ENCODE measurements at places on chromosomes 2 and 18.

GRCh38 chr2:159905926-159906714 lies 108.1 kb upstream of the CD302 start:
- DNase-seq = no peak

GRCh38 chr18:46222093-46222492 lies 117.9 kb downstream of the HAUS1 start:
- no peak for DNase-seq

DNA sequence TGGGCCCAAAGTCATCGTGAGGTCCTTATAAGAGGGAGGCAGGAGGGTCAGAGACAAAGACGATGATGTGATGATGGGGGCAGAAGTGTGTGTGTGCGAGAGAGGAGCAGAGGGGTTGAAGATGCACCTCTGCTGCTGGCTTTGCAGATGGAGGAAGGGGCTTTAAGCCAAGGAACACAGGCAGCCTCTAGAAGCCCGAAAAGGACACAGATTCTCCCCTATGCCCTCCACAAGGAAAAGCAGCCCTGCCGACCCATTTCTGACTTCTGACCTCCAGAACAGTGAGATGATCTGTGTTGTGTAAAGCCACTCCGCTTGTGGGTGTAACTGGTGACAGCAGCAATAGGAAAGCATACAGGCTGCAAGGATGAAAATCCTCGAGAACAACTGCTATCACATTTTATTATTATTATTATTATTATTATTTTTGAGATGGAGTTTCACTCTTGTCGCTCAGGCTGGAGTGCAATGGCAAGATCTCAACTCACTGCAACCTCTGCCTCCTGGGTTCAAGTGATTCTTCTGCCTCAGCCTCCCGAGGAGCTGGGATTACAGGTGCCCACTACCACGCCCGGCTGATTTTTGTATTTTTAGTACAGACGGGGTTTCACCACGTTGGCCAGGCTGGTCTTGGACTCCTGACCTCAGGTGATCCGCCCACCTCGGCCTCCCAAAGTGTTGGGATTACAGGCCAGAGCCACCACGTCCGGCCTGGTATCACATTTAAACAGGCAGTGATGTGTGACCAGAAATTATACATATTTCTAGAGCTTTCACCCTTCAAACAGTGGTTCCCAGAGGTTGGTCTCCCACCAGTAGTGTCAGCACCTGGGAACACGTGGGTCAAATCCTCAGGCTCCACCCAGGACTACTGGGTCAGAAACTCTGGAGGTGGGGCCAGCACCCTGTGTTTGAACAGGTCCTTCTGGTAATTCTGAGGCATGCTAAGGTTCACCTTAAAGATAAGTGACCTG lies 170.5 kb downstream of the TGIF1 start:
- DNase-seq = no peak

DNA sequence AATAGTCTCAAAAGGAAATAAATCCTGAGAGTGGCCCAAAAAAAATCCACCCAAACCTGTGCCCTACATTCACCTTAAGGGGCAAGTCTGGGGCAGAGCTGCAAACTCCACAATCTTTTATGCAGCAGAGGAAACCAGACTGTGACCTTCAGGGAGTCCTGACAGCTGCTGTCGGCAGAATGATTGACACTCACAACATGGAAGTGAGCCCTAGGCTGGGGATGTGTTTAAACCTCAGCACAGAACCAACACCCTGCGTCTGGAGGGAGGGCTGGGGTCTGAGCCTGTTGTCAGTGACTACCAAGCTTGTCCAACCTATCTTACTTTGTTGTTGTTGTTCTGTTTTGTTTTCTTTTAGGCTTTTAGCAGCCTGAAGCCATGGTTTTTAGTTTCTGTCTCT lies 39.6 kb downstream of the CRACDL start:
- DNase-seq = no peak

DNA sequence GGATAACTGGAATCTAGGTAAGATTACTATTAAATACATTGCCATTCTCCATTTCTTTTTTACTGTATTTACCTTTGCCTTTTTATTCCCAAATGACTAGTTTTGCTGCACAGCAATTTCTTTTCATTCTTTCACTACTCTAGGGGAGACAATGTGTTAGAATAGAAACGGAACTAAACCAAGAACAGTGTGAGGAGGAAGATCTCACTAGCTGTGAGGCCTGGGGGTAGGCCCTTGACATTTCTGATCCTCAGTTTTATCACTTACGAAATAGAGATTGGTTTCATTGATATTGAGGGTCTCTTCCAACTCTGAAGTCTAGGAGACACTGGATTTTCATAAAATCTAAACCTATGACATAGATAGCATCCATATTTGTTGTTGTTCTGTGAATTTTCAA lies 191.1 kb downstream of the IKZF2 start:
- no peak for DNase-seq

DNA sequence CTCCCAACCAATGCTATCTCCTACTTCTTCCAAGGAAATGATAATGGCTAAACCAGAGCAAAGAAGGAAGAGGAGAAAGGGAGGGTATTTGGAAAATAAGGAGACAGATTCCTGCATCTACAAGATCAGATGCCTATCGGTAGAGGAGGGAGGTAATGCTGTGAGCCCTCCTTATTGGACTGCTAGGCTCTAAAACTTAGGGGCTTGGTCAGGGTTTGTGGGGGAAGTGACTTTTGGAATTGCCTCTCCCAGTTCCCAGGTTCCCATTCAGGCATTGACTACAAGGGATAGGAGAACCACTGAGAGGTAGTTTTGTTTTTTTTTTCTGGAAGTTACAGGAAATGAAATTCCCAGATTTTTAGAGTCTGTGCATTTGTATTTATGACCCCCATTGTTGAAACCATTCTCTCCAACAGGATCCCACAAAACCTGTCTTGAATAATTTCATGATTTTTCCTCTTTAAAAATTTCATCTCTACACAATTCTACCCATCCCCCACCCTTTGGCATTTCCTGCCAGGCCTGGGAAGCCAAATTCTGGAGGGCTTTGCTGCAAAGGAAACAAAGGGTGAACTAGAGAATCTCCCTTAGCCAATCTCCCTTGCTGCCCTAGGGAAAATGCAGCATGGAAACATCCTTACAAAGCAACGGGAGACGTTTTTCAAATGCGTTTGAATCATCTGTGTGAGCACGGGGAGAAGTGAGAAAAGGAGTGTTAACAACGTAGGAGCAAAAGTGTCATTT lies 282.1 kb upstream of the EPAS1 start:
- no peak for DNase-seq

DNA sequence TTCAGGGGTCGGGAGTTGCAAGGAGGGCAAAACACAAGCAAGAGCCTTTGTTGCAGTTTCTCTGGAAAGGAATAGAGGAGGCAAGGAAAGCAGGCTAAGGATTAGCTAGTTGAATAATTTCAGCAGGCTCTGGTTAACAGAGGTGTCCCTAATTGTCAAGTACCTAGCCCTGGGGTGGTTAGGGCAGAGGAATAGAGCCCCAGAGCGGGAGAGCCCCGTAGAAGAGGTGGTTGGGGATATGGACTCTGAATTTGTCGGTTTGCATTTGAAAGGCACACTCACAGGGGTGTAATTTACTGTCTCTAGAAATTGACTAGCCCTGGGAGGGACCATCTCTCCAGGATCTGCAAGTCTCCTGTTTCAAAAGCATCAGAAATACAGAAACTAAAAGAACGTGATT lies 1030.2 kb downstream of the TMEM182 start:
- DNase-seq = no peak

DNA sequence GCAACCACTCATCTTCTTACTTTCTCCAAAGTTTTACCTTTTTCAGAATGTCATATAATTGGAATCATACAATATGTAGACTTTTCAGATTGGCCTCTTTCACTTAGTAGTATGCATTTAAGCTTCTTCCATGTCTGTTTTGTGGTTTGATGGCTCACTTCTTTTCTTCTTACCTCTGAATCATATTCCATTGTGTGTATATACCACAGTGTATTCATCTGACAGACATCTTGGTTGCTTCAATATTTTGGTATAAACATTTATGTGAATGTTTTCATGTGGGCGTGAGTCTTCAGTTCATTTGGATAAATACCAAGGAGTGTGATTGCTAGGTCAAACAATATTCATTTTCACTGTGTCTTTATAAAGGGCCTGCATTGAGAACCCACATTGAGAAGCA lies 136.1 kb upstream of the NOSTRIN start:
- DNase-seq = no peak

- no peak for DNase-seq
Measured at GRCh38 chr2:25669520-25669919, 3.9 kb downstream of the DTNB start.

GRCh38 chr2:236550701-236551465 lies 18.7 kb upstream of the ACKR3 start:
- no peak for DNase-seq

DNA sequence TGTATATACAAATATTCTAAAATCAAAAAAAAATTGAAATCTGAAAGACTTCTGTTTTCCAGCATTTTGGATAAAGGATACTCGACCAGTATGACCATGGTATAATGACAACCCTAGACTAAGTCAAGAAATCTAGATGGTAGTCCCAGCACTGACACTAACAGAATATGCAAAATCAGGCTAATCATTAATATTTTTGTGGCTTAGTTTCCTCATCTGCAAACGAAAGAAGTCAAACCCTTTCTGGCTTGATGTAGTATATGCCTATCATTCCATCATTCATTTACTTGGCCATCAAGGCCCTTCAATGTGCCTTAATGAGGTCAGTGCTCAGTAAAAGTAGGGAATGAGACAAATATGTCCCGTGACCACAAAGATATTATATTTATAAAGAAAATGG lies 83.5 kb downstream of the NCKAP5 start:
- no peak for DNase-seq

GRCh38 chr2:68594674-68595492 lies 48.5 kb upstream of the PROKR1 start:
- DNase-seq = no peak

DNA sequence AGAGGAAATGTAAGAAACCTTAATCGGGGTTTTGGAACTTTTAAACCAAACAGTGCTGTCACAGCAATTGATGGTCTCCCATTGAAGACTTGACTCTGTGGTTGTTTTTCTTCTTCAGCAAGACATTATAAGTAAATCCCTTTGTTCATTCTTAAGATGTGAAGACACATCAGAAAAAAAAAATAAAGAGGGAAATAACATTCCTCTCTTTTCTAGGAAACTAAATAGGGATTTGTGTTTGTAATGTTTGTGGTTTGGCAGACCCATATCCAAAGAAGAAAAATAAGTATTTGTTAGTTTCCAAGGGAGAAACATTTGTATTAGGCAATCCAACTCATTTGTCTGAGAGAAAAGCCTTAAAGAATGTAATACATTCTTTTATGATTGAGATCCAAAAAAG lies 359.9 kb downstream of the DSC3 start:
- DNase-seq = no peak

- DNase-seq = no peak
Measured at GRCh38 chr2:178219247-178219646, 24.9 kb downstream of the OSBPL6 start.

GRCh38 chr18:72360634-72361033 lies 183.5 kb downstream of the CBLN2 start:
- DNase-seq = no peak

DNA sequence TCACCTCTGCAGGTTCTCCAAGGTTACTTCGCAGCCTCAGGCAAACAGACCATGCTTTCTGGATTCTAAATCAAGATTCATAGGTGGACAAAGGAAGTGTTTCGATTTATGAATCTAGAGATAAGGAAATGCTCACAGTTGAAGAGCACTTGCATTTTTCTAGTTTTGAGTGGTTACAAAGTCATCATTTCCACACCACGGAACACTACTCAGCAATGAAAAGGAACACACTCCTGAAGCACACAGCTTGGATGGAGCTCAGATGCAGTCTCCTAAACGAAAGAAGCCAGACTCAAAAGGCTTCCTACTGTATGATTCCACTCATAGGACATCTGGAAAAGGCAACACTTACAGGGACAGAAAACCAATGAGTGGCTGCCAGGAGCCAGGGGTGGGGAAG lies 31.7 kb downstream of the SDC1 start:
- no peak for DNase-seq

- DNase-seq = no peak
Measured at GRCh38 chr2:31202833-31203232, 14.5 kb downstream of the CAPN14 start.

GRCh38 chr2:88342749-88343148 lies 109.7 kb downstream of the FOXI3 start:
- no peak for DNase-seq

DNA sequence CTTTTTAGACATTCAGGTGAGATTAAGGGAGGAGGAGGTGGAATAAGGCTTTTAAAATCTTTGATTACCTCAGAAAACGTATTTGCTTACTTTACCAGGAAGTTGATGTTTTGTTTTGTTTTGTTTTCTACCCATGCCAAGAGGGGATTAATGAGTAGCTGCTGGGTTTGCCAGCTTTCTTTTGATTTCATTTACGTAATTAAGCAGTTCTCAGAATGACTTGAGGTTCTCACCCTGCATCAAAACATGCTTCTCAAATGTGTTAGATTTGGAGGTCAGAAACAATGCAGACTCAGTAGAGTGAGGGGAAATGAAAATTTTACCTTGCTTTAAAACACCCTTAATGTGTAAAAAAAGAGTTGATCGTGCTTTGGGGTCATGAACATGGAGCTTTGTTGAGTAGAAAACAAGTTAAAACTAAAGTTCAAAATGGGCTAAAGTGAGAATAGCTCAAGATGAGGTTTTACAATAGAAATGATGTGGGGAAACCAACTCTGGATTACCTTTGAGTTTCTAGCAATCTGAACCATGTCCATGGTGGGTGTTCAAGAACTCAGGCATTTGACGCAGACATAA lies 217.1 kb upstream of the EPAS1 start:
- DNase-seq = no peak

- DNase-seq = no peak
Measured at GRCh38 chr2:99404797-99405669, 67.8 kb downstream of the EIF5B start.

GRCh38 chr18:55228191-55228590 lies 268.9 kb upstream of the CCDC68 start:
- no peak for DNase-seq

DNA sequence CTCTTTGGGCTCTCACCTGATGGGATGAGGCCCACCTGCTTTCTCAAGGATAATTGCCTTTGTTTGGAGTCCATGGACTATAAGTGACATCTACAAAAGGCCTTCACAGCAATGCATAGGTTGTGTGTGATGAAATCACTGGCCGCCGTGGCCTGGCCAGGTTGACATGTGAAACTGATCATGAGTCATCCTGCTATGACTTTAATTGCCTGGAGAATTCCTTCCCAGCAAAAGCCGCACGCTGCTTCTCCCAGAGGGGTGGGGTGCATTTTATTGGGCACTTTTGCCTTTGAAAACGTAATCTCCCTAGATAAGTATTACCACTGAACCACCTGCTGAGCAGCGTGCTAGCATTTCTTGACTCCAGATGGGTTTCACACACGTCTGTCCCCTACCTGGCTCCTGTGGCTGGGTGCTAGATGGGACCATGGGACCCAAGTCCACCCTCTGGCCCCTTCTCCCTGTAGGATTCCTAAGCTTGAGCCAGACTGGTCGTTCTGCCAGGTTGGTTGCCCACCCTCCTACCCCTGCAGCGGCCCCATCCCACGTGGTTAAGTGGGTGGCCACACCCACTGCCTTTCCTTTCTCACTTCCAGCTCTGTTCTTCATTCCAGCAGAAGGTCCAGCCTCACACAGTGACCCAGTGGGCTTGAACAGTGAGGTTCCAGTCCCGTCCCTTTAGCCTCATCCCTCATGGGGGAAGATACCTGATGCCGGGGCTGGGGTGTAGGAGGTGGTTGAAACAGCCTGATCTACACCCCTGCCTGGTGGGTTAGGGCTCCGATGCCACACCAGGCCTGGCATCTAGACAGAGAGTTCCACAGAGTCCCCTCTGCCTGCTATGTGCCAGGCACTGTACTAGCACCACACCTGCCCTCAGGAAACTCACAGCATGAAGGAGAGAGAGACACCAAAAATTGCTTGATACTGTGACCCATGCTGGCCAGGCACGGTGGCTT lies 89.6 kb downstream of the GBX2 start:
- no peak for DNase-seq

Measured in 8988T (cell line).